CD4-positive, alpha-beta T cell treated with Interleukin-12 subunit alpha and Interleukin-12 subunit beta, for 1 hour (primary cell): ENCODE measurements at places on chromosomes 5 and 9.

DNA sequence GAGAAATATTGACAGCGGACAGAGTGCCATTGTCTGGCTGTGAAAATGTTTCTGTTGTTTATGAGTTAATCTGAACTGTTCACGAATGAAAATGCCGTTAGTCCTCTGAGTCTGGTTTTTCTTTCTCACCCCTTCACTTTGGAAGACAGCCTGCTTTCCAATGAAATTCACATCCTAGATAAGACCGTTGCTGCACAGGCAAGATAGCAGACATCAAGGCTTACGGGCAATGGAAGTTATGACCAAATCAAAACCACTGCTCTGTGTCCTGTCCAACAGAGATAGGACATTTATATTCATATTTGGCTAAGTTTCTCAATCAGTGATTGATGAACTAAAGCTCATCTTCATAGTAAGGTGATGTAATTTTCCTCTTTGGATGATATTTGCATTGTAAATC is 180.0 kb upstream of the DMAC1 start:
- DNase-seq = no peak

DNA sequence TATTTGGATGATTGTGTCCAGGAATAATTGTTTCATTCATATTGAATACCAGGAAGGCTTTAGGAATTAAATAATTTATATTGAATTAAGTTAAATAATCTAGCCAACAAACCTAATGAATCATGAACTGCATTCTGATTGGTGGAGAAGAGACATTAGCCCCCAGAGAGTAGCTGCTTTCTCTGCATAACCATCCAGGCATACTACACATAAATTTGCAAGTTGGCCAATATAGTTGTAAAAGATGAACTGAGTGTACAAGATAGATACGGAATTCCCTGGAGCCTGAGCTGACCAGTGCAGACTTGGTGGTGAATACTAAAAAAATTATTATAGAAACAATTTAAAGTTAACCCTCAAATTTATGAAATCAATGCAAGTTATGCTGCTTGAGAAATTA is 311.8 kb upstream of the KIF2A start:
- no peak for DNase-seq

DNA sequence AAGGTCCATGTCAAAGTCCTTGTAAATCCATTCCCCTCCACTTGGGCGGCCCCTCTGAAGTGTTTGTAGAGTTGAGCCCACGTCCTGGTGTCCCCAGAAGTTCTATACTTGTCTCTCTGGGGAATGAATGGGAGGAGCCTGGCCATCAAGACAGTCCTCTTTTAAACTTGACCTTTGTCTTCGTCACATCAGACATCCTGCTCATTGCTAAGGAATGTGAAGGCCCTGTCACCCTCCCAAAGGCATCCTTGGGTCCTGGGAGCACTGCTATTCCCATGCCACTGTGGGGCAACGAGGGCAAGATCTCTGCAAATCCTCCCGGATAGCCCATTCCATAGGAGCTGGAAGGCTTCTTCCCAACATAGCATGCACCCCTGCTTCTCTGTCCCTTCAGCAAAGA is 235.5 kb downstream of the SLIT3 start:
- no peak for DNase-seq

DNA sequence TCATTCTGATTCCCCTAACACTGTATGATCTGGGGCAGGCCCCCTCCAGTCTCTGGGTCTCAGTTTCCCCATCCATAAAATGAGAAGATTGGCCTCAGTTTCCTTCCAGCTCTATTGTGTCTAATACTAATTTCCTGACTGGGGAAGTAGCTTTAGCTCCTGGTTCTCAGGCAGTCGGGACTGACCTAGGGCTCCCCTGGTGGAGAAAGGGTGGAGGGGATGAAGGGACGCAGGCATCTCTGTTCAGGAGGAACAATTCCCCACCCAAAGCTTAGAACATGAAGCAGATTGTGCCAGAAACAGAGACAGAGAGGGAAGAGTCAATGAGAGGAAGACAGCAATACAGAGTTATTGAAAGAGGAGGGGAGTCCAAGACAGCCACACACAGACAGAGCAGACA is 14.2 kb upstream of the PTGS1 start:
- no peak for DNase-seq

DNA sequence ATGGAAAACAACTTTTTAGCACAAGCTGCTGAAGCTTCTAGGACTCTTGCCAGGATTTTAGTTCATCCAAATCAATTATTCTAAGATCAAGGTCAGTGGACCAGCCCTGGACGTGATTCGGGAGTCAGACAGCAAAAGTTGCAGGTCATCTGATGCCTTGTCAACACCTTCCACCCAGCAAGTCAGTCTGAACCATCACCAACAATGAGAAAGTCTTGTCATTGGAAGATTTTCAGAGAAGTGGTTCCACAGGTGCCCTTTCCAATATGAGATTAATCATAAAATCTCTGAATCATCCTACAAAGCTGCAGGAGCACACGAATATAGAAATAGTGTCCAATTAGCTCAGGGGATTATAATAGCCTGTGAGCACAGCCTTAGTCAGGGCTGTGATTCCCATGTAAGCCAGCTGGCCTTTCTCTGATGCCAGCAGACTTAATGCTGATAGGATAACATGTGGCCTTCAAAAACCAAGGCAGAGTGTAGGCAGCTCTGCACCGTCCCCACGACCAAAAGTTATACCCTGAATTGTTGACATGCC is 445.0 kb upstream of the TRPC7 start:
- DNase-seq = no peak
